ENCODE measurements at places on chromosomes 7 and 10.

DNA sequence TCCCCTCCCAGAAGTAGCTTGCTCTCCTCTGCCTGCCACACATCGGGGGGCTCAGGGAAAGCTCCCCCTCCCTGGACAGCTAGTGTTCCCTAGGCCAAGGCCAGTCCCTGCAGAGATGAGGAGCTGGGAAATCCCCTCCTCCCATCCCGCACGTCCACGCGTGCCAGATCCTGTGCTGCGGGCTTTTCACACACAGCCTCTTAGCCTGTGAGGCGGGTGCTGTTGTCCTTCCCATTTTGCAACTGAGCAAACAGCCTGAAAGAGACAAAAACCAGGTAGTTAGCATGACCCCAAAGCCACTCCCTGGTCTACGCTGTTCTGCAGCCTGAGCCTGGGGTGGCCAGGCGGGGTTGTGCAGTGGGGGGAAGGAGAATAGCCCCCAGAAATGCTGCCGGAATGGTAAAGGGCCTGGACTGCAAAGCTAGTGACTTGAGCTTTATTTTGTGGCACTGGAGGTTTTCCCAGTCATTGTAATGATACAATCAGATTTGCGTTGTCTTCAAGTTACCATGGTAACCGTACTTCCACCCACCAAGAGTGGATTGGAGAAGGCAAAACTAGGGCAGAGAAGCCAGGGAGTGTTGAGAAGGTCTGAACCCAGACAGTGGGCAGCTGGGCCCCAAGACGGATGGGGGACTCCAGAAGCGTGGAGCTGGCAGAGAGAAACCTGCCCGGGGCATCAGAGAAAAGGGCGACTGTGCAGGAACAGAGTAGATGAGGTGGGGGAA, 98.6 kb upstream of the KCTD7 start:
- DNase-seq = no peak

GRCh38 chr7:106522696-106523095, 138.3 kb downstream of the CCDC71L start:
- no peak for DNase-seq

GRCh38 chr7:31122649-31123058, 70.5 kb downstream of the ADCYAP1R1 start:
- DNase-seq = peak; percentile 60

- DNase-seq = no peak
Observed at GRCh38 chr10:107427016-107427415, 262.5 kb upstream of the SORCS1 start.

- peak; percentile 47 for DNase-seq
Observed at GRCh38 chr7:129948877-129949291, 3.9 kb downstream of the UBE2H start.

GRCh38 chr7:15433151-15433550, 128.7 kb downstream of the AGMO start:
- DNase-seq = no peak

GRCh38 chr7:132655131-132655727, 79.0 kb upstream of the PLXNA4 start:
- DNase-seq = no peak
